ENCODE measurements at places on chromosomes 12 and 14.

DNA sequence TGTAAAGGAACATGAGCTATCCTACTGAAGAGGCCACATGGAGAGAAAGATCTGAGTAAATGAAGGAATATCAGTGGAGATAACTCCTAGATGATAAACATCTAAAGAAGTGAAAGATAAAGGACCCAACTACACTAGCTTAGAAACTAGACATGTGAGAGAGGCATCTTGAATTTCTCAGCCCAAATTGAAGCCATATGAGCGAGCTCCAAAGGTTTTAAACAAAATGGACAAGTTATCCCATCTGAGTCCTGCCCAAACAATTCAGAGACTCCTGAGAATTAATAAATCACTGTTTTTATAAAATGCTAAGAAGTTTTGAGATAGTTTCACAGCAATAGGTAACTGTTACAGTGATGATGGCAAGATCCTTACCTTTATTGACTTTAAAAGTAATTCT is 438.9 kb downstream of the NAV3 start:
- ATAC-seq, result no peak

GRCh38 chr12:130331146-130331545 is 6.5 kb upstream of the PIWIL1 start:
- ATAC-seq, result no peak

GRCh38 chr14:34883954-34884353 is 8.8 kb upstream of the BAZ1A start:
- no peak for ATAC-seq

- ATAC-seq, result no peak
Measured at GRCh38 chr12:79174626-79175025, 310.1 kb downstream of the SYT1 start.

GRCh38 chr12:80829767-80830166 is 108.0 kb downstream of the LIN7A start:
- ATAC-seq, result no peak

- ATAC-seq, result no peak
Measured at GRCh38 chr12:93686572-93687356, 9.6 kb downstream of the CRADD start.

GRCh38 chr14:74223016-74223415 is 16.2 kb upstream of the VSX2 start:
- ATAC-seq, result no peak

GRCh38 chr12:119363490-119363889 is 29.0 kb downstream of the CCDC60 start:
- ATAC-seq, result no peak

DNA sequence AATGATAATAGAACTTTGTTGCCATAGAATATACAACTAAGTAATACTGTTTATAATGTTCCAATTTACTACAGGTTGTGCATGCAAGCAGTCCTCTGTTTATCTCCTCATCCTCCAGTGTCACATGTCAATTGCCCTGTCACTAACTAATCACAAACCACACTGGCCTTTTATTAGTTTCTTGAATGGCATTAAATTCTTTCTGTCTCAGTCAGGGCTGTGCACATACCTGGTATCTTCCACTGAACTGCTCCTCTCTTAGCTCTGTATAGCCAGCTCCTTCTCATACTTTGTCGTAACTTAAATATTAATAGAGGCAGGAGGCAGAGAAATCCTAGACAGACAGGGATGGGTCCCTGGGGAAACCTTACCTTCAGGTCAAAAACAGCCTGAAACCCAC is 24.0 kb downstream of the GABARAPL1 start:
- no peak for ATAC-seq

DNA sequence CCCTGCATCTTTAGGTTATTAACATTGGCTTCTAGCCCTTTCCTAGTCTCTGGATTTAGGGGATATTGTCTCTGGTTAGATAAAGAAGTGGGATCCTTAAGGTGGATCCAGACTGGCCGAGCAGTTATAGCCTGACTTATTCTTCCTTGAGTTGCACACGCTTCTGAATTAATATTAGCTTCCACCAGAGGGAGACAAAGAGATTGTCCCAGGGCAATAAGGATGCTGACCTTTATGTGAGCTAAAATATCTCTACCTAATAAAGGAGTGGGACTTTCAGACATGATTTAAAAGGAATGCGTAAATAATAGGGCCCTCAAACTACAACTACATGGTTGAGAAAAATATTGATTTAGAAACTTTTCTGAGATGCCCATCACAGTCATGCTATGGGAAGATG is 139.7 kb downstream of the SLCO1B3 start:
- ATAC-seq, result no peak

- no peak for ATAC-seq
Measured at GRCh38 chr14:32669391-32669790, 269.3 kb upstream of the NPAS3 start.

GRCh38 chr12:111203446-111203845 is 165.4 kb downstream of the PHETA1 start:
- ATAC-seq, result no peak

DNA sequence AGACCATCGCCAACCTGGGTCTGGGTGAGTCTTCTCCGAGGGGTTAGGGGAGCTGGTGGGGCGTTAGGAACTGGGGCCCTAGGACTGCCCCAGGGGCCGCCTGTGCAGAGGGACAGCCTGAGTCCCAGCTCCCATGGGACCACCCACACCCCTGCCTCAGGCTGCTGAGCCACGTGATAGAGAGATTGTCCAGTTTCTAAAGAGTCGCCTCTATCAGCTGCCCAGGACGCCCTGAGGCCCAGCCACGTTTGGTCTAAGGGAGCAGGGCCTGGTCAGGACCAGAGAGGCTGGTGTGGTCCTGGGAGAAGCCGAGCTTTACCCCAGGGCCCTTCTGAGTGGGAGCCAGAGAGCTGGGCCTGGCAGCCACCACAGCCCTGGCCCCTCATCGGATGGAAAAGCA is 107.1 kb downstream of the LGMN start:
- peak; percentile 5 for ATAC-seq

DNA sequence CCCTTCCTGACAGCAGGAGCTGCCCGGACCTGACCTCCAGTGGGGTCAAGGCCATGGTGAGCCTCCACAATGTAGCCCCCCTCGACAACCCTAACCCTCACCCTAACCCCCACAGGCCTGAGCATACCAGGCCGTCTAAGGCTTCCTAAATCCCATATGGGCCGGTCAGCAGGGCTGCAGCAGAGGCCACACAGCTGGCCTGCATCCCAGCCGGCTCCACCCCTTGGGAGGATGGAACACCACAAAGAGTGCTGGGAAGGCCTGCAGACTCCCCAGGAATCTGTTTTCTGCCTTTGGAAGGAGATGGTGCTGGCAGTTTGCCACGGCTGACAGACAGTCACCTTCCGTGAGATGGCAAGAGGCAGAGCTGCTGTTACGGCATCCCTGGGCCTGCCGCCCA is 2.8 kb downstream of the TMEM179 start:
- no peak for ATAC-seq

- ATAC-seq, result no peak
Measured at GRCh38 chr12:13144266-13144828, 40.9 kb upstream of the GSG1 start.

DNA sequence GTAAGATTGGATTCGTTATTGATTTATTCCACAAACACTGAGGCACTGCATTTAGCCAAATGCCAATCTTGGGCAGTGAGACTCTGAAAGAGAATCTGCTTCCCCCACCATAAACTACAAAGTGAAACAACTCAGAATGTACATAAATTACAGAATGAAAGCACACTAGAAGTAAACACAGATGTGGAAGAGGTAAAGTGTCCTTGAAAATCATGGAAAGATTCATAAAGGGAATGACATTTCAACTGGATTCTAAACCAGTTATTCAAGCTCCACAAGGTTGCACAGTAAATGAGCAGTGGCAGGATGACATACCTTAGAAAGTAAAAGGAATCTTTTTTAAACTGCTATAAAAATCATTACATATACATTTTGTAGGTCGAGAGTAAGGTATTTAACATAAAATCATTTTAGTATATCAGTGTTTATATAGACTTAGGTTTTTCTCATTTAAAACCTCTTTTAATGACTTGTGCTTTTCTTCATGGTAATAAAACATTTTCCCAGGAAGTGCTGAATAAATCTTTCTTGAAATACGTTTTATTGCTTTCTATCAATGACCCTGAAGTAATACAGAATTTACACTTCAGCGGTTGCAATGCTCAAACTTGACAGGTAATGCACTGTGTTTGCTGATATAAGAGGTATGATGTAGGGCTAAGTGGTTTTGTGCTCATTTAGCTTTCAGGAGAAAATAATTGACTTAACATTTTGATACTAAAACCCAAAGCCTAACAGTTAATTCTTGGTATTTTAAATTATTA is 270.6 kb downstream of the NAV3 start:
- no peak for ATAC-seq

DNA sequence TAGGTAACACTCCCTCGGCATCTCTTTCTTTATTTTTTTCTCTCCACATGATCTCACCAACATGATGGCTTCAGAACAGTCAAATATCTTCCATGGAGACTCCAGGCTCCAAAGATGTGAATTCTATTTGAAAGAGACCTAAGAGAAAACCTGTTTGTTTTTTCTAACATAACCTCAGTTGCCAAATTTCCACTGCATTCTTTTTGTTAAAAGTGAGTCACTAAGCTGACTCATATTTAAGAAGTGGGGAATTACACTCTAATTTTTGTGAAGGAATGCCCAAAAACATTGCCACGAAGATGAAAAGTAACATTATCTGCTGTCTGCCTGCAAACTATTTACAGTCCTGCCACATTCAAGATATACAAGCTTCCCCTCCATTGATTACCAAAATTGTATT is 1337.6 kb downstream of the LRFN5 start:
- no peak for ATAC-seq

DNA sequence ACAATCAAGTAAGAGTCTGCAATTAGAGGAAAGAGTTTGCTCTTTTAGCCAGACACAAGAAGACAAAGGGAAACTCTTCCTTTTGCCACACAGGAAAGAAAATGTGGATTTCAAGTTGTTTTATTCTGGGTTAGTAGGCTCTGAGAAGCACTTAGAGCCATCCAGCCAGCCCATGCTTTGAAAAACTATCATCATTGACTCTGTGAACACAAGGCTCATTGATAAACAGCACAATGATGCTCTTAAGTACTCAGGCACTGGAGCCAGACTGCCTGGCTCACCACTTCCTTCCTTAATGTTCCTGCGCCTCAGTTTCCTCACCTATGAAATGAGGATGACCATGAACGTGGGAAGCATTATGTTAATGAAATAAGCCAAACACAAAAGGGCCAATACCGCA is 150.2 kb upstream of the EEA1 start:
- ATAC-seq, result no peak

GRCh38 chr14:91255026-91255695 is 10.7 kb upstream of the GPR68 start:
- no peak for ATAC-seq

DNA sequence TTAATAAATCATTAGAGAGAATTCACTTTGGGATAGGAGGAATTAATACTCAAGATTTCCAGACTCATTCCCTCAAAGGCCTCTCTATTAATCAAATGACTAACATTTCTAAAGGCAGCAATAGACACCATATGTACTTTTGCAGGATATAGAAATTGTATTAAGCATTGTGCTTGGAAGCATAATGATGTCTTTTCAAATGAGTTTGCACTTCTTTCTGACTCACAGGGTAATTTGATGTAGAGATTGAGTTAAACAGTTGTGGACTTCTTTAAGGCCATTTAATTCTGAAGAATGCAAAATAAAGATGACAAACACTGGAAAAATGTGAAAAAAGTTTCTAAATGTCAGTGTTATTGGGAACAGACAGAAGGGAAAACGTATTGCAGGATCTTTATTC is 63.4 kb upstream of the CSRP2 start:
- no peak for ATAC-seq

- ATAC-seq, result no peak
Measured at GRCh38 chr14:66746316-66747006, 238.5 kb downstream of the GPHN start.

DNA sequence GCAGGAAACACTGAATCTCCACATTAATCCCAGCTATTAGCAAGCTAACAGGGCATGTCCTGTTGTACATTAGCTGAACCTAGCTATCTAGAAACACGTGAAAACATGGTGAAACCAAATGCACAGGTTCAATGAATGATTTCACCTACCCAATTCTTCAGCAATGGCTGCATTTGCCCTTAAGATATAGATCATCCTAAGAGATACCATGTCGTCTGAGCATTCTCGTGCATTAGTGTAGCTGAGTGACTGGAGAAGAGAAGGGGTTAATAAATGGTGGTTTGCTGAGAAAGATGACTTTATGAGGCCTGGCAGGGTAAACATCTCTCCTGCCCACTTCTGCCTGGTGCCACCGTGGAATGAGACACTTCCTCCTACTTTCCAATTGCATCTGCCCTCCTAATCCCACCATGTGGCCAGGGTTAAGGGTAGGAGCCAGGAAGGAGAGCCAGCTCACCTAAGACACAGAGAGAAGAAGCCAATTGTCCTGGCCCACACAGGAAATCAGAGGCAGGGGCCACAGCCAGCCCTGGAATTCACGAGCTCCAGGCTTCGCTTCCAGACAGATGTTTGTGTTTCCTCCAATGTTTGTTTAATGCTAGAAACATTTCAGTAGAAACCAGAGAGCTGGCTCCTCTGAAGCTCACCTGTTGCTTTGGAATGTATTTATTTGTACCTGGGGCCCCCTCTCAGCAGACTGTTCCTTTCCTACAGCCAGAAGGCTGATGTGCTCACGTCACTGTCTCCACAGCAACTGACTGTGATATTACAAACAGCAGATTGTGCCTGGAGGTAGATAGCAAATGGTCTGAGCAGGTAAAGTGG is 126.0 kb upstream of the PARP11 start:
- no peak for ATAC-seq

DNA sequence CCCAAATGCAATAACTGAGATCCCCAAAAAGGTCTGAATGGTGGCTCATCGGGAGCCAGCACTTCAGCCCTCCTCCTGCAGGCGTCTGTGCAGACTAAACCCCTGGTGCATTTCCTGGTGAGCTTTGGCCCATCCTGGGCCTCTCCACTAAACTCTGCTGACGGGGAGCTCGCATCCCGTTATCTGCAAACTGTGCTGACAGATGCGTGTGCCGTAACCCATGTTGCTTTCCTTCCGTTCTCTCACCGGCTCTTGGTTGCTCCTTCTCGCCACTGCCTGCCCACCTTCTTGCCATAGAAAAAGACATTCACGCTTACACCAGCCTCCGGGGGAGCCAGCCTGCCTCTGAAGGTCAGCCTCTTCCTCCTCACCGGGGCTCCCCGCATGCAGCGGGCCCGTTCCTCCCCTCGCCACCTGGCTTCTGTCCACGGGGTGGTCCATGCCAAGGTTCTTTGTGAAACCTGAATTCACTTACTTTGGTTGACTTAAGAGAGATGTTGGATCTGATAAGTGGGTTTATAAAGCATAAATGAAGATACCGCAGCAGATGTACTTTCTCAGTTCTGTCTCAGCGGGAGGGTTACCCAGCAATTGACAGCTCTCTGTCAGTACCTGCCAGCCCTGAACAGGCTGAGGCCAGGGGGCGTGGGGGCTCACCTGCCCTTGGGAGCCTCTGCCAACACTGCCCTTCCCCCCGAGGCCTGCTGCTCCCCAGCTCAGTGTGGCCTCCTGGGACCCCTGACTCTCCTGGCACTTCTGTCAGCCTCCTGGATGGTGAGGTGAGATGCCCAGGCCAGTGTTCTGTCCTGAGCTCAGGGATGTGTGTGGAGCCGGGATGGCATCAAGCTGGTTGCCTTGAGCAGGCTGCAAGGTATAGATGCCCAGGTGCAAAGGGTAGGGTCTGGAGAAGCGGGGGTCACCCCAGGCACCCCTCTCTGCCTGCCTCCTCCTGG is 14.2 kb downstream of the ZFYVE21 start:
- no peak for ATAC-seq

All from gastroesophageal sphincter (tissue), 4 donors.